ENCODE measurements at places on chromosomes 7 and 10. TPM values are rescaled to one million over a fixed set of nuclear protein-coding genes. Genes with fewer than 3 reads are reported as not detected.

The PRKCQ gene
- 0.64 TPM for total RNA-seq

The TSPAN12 gene
- total RNA-seq, result 0.92 TPM

The MPP7 gene
- total RNA-seq, result 53.6 TPM

The NUPR2 gene
- 0.32 TPM for total RNA-seq

The BEND7 gene
- total RNA-seq, result 0.56 TPM

The LIPF gene
- not detected for total RNA-seq

The ABCC2 gene
- total RNA-seq, result 0.36 TPM

The CREB5 gene
- 2.5 TPM for total RNA-seq

The NEBL gene
- total RNA-seq, result 30.1 TPM

The TBX20 gene
- total RNA-seq, result not detected

The ZNF3 gene
- total RNA-seq, result 12.4 TPM

The GPER1 gene
- 1.6 TPM for total RNA-seq

The OR9A2 gene
- total RNA-seq, result not detected

The TRIM4 gene
- total RNA-seq, result 13.9 TPM

The HOXA6 gene
- total RNA-seq, result 1.7 TPM

The EGR2 gene
- total RNA-seq, result 0.96 TPM

The ZNF804B gene
- not detected for total RNA-seq
